ENCODE measurements at places on chromosomes 7 and 10.

DNA sequence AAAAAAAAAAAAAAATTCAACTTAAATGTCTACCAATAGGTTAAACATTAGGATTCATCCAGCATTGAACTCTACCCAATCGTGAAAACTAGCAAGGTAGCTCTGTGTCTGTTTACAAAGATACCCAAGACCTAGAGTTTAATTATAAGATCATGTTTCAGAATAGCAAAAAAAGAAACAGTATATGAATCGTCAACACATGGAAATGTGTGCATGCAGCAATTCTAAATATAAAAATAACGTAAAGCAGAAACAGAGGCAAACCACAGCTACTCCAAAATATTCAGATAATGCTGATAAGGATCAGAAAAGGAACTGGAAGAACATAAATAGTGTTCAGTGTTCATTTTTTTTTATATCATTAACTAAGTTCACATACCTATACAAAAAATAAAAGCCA, 68.7 kb downstream of the AFAP1L2 start:
- no peak for DNase-seq

GRCh38 chr10:93579089-93579488, 12.6 kb downstream of the FFAR4 start:
- DNase-seq, result no peak

GRCh38 chr7:21108182-21108581, 319.7 kb upstream of the SP4 start:
- DNase-seq, result no peak

DNA sequence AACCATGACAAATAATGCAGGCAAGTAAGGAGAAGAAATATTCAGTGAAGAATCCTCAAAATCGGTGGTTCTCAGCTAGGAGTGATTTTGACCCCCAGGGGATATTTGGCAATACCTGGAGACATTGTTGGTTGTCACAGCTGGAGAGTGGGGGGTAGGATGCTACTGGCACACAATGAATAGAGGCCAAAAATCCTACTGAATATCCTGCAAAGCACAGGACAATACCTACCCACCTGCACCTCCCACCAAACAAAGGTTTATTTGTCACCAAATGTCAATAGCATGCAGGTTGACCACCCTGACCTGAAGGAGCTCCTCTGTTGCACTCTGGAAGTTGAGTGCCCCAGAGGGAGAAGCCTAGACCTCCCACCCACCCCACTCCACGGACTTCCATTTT, 1028.6 kb downstream of the CNTNAP2 start:
- no peak for DNase-seq

GRCh38 chr7:2354939-2355704, 495 bp downstream of the EIF3B start:
- DNase-seq, result peak; percentile 42

GRCh38 chr10:114917459-114917858, 20.5 kb upstream of the TRUB1 start:
- no peak for DNase-seq

GRCh38 chr7:151025924-151026671, 1.8 kb upstream of the ATG9B start:
- DNase-seq, result no peak

GRCh38 chr10:36141856-36142560, 499.9 kb upstream of the FZD8 start:
- no peak for DNase-seq

DNA sequence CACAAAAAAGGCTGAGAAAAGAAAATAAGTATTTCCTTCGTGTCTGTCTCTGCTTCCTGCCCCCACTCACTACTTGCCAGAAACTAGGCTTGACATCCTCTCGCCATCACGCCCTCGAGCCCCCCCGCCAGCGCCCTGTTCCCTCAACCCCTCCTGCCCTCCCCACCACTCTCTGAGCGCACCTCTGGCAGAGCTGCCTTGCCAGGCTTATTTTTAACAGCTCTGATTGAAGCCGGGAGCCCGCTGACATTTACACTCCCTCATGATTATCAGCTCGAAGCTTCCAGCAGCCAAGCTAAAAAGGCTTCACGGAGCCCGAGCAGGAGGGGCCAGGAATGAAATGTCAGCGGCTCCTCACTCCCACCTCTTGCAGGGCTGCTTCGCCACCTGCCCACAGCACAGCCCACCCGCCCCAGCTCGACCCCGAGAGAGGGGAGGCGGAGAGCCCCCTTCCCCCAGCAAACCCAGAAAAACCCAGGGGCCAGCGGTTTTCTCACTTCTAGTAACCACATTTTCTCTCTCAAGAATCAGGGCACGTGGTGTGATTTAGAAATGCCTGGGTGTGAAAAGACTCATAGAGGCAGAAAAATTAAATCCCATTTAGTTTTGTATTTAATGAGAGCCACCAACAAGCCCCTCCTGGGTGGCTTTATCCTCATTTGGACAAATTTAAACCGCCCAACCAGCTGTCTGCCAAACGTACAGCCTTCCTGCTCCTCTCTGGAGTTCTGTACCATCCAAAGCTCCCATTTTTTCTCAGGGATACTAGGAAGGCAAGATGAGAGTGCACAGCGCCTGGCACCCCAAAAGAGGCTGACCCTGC, 89.3 kb downstream of the SLIT1 start:
- peak; percentile 30 for DNase-seq

- no peak for DNase-seq
Observed at GRCh38 chr10:68271196-68271882, 39.4 kb upstream of the ATOH7 start.

DNA sequence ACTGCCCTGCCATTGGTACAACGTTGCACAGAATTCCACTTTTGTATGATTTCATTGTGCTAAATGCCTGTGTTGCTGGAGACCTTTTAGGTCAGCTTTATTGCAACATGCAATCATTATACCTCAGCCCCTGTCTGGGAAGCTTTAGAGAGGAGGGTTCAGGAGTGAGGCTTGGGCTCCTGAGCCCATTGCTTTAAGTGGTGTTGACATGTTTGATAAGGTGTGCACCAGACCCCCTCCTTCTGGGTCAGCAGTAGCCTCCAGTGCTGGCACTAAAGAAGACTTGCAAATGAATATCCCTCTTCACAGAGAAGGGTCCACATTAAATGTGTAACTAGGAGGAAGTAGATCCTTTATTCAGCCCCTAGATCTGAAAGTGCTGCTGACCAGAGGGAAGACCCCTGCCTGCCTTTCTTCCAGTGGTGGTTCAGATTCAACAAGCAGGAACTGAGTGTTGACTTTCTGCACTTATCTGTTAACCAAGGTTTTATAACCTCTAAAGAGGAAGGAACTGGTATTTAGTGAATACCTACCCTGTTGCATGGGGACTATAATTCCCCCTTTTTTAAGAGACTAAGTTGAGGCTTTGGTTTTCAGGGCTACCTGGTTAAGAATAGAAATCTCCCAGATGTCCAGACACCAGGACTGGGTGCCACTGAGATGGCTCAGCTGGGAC, 369.4 kb upstream of the IGFBP3 start:
- DNase-seq, result no peak

DNA sequence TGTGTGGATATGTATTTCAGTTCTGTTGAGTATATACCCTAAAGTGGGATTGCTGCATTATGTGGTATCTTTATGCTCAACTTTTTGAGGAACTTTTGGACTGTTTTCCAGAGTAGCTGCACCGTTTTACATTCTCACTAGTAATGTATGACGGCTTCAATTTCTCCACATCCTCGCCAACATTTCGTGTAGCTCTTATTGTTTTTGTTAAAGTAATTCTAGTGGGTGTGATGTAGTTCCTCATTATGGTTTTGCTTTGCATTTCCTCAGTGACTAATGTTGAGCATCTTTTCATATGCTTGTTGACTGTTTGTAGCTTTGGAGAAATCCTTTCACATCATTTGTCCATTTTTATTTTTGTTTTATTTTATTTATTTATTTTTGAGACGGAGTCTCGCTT, 4.5 kb downstream of the STMP1 start:
- DNase-seq, result no peak

DNA sequence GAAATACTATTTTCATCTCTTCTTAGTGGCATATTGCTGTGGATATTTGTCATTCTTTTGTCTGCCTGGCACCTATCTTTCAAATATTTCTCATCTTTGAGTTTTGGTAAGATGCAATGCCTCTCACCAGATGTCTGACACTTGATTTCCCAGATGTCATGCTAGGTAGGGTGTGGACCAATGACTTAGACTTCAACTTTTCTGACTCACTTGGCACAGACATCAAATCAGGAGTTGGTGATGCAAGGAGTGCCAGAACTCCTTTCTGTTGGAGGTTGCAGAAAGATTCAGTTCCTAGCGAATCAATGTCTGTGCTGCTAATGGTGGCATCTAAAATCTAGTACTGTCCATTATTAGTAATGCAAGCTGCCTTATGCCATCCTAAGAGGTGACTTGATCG, 216.9 kb upstream of the FERD3L start:
- DNase-seq, result no peak

DNA sequence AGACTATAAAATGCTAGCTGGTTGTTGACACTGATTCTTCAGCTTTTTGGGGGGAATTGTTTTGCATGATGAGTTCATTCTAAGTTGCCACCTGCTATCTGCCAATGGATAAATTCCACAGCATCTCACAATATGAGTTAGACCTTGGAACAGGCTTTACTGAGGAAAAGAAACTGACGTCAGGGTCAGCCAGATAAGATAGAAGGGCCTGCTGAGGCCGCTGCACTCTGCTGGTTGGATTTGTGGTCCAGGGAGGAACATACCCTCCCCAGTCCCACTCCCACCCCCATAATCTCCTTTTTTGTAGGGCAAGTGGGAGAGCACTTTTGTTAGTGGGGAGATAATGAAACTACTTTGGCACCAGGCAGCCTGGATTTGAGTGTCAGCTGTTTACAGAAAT, 110.6 kb upstream of the PRR15 start:
- no peak for DNase-seq

- DNase-seq, result no peak
Observed at GRCh38 chr7:43482679-43483252, 100.1 kb upstream of the STK17A start.

GRCh38 chr7:7793921-7794320, 75.5 kb upstream of the RPA3 start:
- no peak for DNase-seq

GRCh38 chr7:42348071-42348470, 111.1 kb upstream of the GLI3 start:
- DNase-seq, result no peak

DNA sequence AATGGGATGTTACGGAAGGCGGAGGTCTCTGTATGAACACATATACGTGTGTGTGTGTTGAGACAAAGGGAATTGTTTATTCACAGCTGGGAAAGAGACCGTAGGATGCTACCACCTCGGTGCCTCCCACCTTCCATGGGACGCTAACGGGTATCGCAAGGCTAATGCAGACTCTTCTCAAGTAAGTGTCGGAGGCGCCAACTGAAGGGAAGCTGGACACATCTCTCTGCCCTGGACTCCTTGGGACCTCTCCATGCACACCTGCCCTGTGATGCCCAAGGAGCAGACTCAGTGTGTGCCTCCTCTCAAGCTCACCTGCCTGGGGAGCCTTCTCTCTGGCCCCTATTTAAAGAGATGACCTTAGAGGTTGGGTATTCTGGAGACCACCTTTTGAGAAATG, 230.9 kb downstream of the DNAJB6 start:
- DNase-seq, result no peak

DNA sequence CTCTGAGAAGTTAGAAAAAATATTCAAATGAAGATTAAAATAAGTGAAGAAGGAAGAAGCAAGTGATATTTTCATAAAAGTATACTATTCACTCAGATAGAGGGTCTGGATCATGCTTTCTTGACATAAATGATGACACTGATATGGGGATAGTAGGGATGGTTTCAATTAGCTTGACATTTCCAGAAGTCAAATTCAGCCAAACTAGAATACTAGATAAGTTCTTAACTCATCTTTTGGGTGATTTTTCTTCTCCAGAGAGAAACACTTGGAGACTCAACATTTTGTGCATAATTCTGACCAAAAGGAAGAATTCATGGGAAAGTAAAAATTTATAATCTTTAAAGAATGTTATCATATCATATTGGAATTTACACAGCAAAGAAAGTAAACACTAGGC, 152.0 kb upstream of the LRGUK start:
- no peak for DNase-seq

DNA sequence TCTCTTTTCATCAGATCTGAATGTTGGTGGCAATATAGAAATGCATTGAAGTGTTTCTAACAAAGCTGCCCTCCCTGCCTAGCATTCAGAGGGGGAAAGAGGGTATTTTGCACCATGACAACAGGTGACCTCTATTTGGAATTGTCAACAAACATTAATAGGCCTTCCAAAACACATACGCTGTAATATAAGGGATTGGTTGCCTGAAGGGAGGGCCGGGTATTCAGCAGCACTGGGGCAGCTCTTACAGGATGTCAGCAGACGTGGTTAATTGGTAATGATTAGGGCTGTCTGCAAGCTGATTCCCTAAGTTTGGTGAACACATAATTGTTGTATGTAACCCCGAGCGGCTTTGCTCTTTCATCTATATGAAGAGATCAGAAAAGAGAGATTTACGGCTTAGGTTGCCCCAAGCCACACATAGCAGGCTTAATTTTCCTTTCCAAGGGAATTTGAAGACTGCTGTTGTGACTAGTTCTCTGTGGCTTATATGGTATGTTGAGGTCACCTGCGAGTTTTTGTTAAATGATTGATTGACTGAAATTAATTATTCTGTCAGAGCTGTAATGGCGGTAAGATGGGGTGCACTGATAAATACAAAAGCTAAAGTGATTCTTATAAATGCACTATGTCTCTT, 759.3 kb downstream of the LRMDA start:
- no peak for DNase-seq

DNA sequence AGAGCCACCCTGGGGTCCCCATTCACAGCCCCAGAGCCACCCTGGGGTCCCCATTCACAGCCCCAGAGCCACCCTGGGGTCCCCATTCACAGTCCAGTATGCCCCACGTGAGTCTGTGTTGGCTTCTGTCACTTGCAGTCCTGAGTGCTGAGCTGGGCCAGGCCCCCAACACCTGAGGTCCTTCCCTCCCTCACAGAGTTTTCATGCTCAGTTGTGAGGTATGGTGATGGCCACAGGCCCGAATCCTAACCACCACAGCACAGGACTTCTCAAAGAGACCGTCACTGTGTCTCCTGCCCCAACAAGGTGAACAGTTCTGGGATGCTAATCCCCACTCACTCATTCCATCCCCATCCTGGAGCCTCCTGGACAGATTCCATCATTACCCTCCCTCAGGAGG, 239.2 kb downstream of the PTPRN2 start:
- no peak for DNase-seq

- DNase-seq, result peak; percentile 71
Observed at GRCh38 chr7:36670585-36671431, 53.5 kb downstream of the AOAH start.

- peak; percentile 56 for DNase-seq
Observed at GRCh38 chr10:87850742-87851205, 12.6 kb downstream of the KLLN start.

- no peak for DNase-seq
Observed at GRCh38 chr7:110759069-110759468, 331.9 kb upstream of the LRRN3 start.
